ENCODE measurements at places on chromosomes 5 and 9.
A peak's percentile ranks its signal among the peaks of the same experiment; 100 is the strongest.

DNA sequence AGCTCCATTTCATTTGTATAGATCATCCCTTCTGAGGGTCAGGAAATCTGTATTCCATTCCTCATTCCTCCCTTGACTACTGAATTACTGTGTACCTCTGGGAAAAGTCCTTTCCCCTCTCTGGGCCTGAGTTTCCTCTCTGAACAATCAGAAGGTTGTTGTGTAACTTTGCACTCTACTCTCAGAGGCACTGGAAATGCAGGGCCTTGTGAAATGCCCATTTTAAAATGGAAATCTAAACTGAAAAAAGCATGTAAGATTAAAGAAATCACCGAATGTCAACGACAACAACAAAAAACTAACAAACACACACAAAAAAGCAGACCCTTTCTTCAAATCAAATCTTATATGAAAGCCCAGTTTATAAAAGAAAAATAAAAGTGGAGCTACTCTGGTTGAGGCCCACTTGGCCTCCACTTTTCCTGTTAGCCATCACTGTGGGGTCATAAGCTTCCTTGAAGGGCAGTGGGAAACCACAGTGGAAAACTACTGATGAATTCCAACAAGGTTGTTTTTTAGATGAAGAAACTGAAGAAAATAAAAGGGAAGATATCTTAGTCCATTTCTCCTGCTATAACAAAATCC, 21.6 kb upstream of the GRPEL2 start:
- no peak for DNase-seq

DNA sequence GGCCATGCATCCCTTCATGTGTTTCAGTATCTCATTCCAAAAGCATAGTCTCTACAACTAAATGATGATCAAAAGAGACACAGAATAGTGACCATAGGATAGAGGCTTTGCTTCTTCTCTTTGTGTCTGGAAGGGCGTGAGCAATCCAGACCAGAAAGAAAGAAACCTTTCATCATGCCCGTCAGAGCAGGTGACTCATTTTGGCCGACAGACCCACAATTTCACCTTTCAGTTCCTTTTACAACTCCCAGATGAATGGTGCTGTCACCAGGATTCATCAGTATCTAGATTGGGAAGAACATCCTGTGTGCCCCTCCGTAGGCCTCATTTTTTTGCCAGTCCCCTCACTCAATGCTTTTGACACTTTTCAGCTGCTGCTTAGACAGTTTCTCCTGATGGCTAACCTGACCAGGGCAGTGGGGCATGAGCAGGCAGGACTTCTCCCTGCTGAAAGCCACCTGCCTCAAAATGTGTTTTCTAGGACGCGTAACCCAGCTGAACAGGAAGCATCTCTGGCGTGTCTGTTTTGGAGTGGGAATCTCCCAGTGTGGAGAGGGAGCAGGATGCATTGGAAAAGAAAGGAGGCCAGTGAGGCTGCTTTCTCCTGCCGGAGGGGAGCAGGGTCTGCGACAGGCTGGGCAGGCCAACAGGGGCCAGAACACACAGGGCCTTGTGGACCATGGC, 21.2 kb downstream of the ABLIM3 start:
- peak; percentile 26 for DNase-seq

- DNase-seq = no peak
These were observed 1358.4 kb downstream of the EFNA5 start for GRCh38 chr5:106312360-106312759.

GRCh38 chr5:127647361-127647958, 1.4 kb upstream of the CTXN3 start:
- DNase-seq = no peak

DNA sequence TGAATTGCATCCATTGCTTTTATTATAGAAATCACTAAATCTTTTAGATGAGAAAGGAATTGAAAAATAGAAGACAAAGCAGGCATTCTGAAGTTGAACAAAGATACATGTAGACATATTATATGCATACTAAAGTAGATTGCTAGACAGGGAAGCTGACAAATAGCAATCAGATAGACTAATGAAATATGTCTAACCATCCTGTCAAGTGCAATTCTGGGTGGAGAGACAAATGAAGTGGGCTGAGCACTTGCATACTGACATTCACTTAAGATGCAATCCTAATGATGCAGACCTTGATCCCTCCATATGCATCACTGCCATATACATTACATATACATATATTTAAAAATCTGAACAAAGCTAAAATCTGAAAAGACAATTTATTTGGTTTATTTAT, 1130.0 kb upstream of the CDH6 start:
- no peak for DNase-seq

DNA sequence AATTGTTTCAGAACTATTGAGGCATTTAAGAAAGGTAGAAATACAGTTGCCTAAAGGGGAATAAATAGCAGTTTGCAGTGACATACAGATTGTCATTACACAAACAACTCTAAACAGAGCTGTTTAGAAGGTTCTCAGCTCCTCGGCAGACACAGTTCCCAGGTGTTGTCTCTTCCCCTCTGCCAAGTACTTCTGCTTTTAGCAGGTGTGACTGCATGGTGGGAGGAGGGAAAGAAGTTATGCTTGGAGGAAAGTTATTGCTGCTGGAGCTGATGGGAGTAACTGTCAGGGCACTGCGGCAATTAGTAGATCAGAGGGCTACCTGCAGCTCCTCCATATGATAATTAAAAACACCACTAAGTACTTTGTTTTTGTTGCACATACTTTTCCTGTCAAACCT, 14.5 kb downstream of the EDIL3 start:
- no peak for DNase-seq

DNA sequence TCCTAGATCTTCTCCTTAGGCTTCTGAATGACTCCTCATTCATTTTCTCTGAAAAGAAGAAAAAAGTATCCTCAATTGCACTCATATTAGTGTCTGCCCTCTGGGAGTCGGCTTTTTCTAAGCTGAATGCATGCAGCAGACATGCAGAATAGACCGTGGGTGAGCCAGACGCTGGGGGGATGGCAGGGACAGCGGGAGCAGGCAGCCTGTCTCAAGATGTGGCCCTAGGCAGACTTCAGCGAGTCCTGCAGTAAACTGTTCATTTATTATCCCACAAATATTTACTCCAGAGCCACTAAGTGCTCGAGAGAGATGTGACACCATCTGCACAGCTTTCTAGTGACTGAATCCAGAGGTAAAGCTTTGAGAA, 164.9 kb upstream of the RAI14 start:
- DNase-seq = no peak

Measured in GM10248 (cell line).